ENCODE measurements at places on chromosomes 3 and 15.

DNA sequence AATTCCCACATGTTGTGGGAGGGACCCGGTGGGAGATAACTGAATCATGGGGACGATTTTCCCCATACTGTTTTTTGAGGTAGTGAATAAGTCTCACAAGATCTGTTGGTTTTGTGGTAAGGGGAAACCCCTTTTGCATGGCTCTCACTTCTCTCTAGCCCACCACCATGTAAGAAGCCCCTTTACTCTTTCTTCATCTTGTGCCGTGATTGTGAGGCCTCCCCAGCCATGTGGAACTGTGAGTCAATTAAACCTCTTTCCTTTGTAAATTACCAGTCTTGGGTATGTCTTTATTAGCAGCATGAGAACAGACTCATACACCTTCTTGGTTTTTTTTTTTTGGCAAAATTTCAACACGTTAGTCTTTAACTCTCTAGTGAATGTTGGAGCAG is 18.1 kb downstream of the ARL8B start:
- DNase-seq, result no peak

- DNase-seq, result no peak
Observed at GRCh38 chr3:138775254-138775595, 59.5 kb downstream of the PIK3CB start.

DNA sequence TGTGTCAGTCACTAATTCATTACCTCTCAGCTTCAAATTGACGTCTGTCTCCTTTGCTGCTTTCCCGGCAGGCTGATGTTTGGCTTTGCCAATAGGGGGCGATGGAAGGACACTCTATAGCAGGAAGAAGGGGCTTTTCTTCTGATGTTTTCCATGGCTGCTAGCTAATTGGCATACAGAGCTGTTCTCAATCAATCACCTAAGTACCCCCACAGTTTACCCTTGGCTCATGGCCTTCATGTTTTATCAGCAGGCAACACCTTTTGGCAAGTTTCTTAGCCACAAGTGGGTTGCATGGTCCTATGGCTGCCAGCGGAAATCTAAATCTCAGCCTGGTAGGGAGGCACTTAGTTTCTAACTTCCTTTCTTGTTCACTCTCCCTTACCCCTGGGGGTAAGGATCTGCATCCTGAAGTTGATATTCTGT is 45.0 kb downstream of the ESYT3 start:
- DNase-seq, result no peak

DNA sequence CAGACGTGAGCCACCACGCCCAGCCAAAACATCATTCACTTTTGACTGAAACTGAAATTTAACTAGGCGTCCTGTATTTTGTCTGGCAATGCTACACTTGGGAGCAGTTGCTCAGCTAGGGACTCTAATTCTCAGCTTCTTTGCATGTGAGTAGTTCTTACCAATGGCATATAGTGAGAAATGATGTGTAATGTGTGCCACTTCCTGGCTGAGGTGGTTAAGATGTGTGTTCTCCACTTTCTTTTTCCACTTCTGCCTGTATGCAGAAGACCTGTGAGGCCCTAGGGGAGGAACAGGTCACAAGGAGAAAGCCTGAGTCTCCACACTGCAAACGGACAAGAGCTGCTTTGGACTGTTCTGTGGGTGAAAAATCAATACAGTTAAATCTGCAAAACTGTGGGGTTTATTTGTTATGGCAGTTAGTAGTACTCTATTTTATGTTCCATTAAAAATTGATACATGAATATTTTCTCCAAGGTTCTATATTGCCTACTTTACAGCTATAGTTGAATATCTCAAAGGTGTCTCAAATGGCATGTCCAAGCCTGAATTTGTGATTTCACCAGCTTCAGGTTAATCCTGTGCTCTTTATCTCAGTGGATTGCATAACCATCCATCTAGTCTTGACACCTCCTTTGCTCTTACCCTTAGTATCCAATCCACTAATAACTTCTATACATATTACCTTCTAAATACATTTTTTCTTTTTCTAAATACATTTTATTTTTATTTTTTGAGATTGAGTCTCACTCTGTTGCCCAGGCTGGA is 59.3 kb downstream of the NR1D2 start:
- no peak for DNase-seq

- DNase-seq, result no peak
Observed at GRCh38 chr15:80587007-80587406, 108.1 kb upstream of the ABHD17C start.

DNA sequence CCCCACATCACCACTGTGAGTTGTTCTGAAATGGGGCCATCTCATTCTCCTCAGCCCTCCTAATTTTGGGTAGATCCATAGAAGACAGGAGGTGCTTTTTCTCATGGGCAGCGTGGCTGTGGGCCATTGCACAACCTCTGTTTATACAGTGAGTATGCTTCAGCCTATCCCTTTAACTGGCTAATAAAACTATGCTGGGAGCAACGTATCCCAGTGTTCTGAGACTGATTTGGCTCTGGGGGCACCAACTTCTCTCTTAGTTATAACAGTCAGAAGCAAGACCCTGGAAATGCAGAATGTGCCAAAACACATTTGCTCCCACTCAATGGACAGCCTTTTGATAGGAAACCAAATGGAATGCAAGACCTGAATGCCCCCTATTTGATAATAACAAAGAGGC is 97.1 kb upstream of the ICE2 start:
- no peak for DNase-seq

DNA sequence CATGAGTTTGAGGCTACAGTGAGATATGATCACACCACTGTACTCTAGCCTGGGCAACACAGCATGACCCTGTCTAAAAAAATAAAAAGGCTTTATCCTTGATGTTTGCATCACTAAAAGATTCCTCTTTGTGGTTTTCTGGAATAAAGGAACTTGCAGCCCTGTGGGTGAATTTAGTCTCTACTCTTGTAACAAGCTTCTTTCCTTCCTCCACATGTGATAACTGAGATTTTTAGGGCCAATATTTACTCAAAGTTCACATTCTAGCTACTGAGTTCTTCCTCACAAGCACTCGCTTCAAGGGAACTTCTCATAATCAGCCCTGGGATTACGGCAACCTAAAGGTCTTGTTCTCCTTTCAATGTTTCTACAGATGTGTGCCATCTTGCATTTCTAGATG is 24.6 kb downstream of the COMMD2 start:
- DNase-seq, result no peak

DNA sequence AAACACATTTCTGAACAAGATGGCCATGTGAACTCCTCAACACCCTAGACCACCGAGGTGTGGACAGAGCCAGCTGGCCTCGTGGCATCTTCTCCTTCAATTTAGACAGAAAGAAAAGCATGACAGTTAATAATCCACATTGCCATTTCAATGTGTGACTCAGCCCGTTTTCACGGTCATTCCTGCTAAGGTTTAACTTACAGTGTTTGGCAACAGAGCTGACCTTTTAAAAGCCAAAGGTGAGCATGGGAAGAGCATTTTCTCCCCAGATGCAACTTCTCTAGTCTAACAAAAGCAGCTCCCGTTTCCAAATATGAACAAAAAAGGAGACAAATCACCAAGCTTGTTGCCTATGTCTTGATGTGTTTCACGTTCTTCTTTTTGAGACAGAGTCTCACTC is 417.6 kb upstream of the WNT5A start:
- no peak for DNase-seq

- no peak for DNase-seq
Observed at GRCh38 chr15:40468898-40469331, 1.9 kb upstream of the CHST14 start.

- no peak for DNase-seq
Observed at GRCh38 chr3:107627962-107628542, 105.3 kb downstream of the BBX start.

- DNase-seq, result no peak
Observed at GRCh38 chr15:51907136-51907862, 64.3 kb downstream of the LEO1 start.

GRCh38 chr3:134494495-134494894 is 8.6 kb downstream of the CEP63 start:
- no peak for DNase-seq

- no peak for DNase-seq
Observed at GRCh38 chr3:156655819-156656550, 18.4 kb upstream of the TIPARP start.

DNA sequence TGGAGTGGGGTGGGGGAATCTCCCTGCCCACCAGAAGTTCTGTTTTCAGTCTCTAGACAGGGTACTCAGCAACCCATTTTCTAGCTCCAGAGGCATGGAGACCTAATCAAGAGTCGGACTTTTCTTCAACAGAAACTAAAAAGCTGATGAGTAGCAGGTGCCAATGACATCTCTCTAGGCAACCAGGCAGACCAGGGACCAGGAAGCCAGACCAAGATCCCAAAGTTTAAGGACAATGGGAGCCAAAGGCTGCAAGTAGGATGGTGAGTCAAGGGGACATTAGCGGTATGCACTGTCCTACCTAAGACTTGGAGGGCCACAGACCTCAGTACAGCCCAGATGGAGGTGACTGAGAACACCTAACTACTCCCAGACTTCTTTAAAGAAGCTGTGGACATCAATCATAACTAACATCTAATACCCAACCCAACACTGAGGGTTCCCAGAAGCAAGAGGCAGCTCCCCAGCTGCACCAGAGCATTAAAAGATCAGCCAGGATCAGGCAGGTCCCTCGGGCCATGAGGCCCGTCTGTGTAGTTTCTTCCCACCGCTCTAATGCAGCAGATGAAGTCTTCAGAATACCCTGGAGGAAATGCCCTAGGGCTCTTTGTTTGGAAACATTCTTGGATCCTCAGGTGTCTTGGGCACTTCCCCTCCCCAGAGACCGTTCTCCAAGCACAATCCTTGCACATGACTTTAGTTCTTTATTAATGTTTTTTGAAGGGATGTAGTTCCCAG is 979 bp downstream of the CCDC71 start:
- no peak for DNase-seq

- no peak for DNase-seq
Observed at GRCh38 chr15:40436116-40436891, 4.4 kb upstream of the BAHD1 start.

- no peak for DNase-seq
Observed at GRCh38 chr3:25594007-25594502, 70.7 kb downstream of the TOP2B start.

DNA sequence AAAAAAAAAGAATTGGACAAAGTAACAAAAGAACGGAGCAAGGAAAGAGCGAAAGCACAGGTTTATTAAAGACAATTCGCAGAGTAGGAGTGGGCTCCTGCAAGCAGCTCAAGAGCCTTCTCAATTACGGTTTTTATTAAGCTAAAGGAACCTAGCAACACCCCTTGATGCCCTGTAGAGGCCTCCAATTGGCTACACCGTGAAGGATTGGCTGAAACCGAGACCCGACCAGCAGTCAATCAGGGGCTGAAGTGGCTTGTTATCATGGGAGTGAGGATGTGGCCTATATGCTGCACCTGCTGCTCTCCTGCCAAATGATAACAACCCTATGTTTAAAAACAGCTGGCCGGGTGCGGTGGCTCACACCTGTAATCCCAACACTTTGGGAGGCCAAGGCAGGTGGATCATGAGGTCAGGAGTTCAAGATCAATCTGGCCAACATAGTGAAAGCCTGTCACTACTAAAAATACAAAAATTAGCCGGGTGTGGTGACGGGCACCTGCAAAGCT is 20.4 kb upstream of the AP3B2 start:
- no peak for DNase-seq

DNA sequence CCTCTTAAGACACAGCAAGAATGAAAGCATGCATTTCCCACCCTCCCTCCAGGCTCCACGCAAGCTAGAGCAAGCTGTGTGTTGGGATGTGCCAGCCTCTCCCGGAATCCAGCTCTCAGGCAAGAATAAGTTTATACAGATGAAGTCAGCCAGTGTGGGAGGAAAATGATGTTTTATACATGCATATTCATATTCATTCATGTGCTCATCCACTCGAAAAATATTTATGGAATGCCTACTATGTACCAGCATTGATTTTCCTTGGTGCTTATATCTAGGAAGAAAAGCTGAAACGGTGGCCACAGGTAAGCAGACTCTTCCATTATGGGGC is 62.7 kb downstream of the KLHL6 start:
- DNase-seq, result no peak

DNA sequence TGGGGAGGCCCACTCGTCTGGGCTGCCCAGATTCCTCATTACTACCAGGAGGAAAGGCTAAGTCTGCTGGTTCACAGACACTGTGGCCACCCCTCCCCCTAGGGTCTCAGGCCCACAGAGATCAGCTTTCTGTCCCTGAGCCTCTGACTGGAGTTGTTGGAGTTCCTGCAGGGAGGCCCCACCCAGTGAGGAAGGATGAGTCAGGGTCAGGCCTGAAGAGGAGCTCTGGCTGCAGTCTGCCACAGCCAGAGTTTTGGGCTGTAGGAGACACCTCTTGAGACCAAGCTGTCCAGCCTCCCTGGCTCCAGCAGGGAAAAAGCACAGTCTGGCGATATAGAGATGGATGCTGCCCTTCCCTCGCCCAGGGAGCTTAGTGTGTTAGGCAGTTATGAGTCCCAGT is 720.9 kb upstream of the SEMA6D start:
- no peak for DNase-seq

- DNase-seq, result no peak
Observed at GRCh38 chr15:34223904-34224596, 766 bp upstream of the EMC4 start.

DNA sequence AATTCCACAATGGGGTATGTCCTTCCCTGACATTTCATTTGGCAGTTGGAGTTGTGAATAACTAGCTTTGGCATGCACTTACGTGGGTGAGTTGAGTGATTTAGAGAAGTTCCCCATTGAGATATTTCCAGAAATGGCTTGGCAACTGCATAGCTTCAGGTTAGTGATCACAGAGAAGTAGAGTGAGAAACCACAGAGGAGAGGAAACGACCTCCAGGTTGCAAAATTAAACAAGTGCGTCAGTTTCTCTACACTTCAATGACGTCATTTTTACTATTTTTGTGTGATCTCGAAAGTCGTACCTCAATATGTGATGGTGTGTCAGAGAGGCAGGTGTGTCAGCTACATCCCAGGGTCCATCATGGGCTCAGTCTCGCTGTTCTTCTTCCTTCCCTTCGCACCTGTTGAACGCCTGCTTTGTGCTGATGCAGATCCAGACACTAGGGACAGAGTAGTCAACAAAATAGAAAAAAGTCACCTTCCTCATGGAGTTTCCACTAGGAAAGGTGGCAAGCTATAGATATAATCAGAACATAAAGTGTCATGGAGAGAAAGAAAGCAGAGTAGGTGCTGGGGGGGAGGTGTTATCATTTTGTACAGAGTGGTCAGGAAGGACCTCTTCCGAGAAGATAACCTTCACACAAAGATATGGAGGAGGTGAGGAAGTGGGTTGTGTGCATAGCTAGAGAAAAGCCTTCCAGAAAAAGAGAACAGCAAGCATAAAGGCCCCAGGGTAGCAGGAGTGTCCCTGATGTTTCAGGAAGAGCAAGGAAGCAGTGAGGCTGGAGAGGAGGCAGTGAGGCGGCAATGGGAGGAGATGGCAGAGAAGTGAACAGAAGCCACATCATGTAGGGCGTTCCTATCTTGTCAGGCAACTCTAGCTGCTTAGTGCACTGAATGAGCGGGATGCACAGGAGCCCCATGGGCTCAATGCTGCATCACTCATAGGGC is 75.6 kb downstream of the MCTP2 start:
- DNase-seq, result no peak

- no peak for DNase-seq
Observed at GRCh38 chr3:130548356-130548755, 31.4 kb downstream of the COL6A6 start.

DNA sequence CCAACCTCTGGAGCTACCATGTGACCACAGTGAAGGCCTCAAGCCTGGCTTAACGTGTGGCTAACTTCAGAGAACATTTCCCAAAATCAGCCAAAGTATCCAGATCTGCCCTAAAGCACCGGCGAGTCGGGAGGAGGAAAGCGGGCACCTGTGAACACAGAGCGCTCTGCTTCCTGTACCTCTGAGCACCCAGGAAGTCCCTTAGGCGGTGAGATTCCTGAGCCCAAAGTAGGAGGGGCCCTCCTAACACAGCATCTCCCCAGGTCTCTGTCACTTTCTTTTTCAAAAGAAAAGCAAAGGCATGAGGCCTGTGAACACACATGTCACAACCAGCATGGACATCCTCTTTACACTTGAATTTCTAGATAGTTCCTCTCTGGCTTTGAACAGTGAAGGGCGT is 944 bp upstream of the EIF4E3 start:
- DNase-seq, result no peak
